Activated T-helper 1 cell treated with anti-CD3 and anti-CD28 coated beads, Interleukin-2, amount 50 U/mL, for 16 hours (primary cell): ENCODE measurements at places on chromosomes 13 and 19.

DNA sequence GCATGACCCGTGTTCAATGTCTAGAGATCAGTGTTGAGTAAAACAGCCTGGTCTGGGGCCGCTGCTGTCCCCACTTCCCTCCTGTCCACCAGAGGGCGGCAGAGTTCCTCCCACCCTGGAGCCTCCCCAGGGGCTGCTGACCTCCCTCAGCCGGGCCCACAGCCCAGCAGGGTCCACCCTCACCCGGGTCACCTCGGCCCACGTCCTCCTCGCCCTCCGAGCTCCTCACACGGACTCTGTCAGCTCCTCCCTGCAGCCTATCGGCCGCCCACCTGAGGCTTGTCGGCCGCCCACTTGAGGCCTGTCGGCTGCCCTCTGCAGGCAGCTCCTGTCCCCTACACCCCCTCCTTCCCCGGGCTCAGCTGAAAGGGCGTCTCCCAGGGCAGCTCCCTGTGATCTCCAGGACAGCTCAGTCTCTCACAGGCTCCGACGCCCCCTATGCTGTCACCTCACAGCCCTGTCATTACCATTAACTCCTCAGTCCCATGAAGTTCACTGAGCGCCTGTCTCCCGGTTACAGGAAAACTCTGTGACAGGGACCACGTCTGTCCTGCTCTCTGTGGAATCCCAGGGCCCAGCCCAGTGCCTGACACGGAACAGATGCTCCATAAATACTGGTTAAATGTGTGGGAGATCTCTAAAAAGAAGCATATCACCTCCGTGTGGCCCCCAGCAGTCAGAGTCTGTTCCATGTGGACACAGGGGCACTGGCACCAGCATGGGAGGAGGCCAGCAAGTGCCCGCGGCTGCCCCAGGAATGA, 1.5 kb upstream of the CEACAM5 start:
- peak; percentile 47 for DNase-seq

DNA sequence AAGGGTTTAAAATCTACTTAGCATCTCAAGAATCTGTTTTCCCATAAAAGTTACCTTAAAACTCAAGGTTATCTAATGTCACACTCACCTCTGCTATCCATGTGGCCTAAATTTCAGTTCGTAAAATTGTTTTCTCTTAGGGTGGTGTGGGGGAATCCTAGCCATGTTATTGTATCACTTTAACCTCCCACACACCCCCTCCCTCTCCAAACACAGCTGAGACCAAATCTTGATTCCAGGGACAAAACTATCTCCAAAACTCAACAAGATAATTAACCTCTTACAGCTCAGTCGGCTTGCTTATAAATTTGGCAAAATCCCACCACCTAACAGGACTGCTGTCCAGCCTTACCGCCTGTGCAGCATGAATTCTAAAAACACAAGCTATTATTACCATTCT, 3.8 kb downstream of the CARS2 start:
- DNase-seq: no peak

GRCh38 chr13:31919971-31920726, 111.4 kb upstream of the FRY start:
- DNase-seq: no peak

DNA sequence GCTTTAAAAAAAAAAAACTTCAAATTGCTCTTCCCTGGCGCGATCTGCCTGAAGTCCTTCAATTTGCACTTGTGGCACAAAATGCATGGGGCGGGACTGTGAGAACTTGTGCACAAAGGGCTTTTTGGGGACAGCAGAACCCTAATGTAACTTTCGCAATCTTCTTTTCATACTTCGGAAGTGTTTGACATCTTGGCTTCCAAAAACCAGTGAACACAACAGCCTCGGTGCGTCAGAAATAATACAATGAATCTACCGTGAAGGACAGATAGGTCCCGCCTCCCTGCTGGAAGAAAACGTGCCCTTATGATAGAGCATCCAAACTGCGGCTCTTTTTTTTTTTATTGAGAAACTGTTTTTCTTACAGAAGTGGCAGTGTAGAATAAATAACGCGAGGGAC, 36.6 kb downstream of the KLF2 start:
- DNase-seq: no peak

- DNase-seq: no peak
Observed at GRCh38 chr13:35984287-35984686, 146.9 kb downstream of the DCLK1 start.

GRCh38 chr13:50598338-50598737, 245.2 kb downstream of the DLEU7 start:
- DNase-seq: no peak

- DNase-seq: no peak
Observed at GRCh38 chr13:108146642-108147041, 68.7 kb downstream of the LIG4 start.
